ENCODE measurements at places on chromosomes 4 and X.

DNA sequence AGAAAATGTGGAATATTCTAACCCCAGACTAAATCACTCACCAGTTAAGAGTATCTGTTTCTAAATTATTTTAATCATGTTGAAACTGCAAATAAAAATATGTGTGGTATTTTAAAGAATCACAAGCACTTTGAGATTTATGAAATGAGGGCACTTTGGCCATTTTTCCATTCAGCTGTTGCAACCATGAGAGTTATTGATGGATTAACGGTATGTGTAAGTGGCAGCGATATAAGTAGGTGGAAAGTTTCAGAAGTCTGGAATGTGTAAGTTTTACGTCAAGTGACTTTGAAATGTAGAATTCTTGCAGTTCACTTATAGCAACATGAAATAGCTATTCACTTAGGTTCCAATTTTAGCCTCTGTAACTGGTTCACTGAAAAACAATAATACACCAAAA is 905.1 kb upstream of the SLIT2 start:
- no peak for DNase-seq

GRCh38 chr4:42676066-42676951 is 19.4 kb upstream of the ATP8A1 start:
- no peak for DNase-seq

DNA sequence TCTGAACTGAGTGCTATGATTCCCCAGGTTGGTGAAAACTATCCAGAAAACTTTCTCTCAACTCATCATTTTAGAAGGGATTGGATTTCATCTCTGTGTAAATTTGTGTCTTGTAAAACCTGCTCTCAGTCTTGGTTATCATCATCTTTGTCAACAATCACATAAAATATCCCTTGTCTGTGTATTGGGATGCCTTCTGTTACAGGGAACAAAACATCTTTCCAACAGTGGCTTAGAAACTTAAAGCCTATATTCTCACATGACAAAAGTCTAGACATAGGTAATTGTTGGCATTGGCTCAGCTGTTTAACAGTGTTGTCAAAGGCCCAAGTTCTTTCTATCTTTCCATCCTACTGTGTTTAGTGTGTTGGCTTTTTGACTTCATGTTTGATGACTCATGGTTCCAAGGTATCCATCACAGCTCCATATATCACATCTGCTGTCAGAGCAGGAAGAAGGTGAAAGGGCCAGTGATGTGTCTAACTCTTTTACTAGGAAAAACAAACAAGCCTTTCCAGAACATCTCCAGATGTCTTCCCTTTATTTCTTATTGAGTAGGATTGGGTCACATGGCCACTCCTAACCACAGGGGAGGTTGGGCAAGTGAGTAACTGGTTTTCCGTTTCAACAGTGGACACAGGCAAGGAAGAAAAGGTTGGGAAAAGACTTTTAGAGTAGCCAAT is 65.0 kb downstream of the PHEX start:
- DNase-seq: no peak

- no peak for DNase-seq
These were observed 55.1 kb downstream of the GPR82 start for GRCh38 chrX:41779030-41779564.

- DNase-seq: no peak
These were observed 133.0 kb upstream of the TMLHE start for GRCh38 chrX:155745792-155746191.
